ENCODE measurements at places on chromosomes 3 and 15.
A peak's percentile ranks its signal among the peaks of the same experiment; 100 is the strongest.

DNA sequence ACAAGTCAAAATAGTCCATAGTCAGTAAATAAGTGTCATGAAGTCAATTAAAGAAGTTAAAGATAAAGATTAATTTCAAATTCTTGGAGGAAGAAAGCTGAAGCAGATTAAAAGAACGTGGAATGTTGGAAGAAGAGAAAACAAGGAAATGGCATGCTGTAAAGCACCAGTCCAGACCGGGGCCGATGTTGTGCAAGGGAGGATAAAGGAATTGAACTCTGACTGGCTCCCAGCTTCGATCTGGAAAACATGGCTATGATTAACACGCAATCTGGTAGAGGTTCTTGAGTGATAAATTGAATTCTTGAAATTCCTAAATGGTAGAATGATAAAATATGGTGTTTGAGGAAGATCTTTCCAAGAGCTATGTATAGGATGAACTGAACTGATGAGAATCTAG is 194.4 kb downstream of the MEIS2 start:
- no peak for DNase-seq

DNA sequence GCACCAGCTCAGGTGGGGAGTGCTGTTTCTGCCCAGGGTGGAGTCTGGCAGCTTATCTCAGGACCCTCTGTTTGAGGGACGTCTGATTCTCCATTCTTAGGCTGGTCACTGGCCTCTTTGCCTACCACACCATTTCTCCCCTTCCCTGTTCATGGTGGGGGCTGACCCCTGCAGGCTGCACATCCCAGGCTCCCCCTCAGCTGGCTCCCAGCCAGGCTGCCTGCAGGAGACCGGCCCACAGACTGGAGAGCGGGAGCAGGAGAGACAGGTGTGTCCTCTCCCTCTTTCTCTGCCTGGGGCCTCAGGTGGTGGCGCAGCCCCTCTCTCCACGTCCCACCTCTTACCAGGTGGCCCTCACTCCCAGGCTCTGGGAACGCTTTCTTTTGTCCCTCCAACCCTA is 60.8 kb downstream of the RAB11A start:
- no peak for DNase-seq

DNA sequence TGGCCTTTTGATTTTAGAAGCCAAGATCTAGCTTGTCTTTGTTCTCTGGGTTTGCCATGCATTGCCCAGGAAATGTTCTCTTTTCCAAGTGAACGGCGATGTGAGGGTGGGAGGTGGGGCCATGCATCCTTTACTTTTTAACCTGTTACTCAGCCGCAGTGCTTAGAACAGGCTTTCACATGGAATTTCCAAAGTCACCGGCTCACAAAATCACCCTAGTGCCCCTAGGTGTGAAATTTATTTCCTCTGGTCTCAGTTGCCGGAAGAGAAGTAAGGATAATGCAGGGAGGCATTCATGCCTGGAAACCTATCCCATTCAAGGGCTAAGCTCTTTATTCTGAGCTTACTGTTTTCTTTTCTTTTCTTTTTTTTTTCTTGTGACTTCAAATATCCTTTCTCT is 93.2 kb downstream of the CACNA2D3 start:
- DNase-seq = no peak

DNA sequence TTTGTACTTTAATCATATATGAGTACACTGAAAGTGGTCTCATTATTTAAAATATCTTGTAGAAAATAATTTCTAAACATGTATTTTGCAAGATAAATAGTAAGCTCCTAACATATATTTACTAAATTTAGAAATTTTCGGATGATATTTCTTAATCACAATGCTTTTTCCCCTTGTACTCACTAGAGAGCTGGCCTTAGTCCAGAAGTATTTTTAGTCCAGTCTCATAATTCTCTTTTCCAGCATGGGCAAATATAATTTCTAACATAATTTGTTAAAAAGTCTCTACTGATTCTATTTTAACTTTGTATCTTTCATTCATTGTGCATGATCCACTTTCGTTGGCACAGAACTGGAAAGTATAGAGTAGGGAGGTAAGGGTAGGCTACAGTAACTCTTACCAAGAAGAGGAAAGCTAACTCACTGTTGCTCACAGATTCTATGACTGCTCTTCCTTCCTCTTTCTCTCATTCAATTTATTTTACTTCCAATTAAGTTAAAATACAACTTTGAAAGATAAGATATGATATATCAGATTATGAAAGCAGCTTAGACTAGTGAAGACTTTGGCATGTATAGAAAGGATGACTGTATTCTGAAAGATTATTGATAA is 39.3 kb downstream of the FGF7 start:
- no peak for DNase-seq

GRCh38 chr3:190562866-190563510 is 49.1 kb downstream of the IL1RAP start:
- no peak for DNase-seq

- no peak for DNase-seq
Measured at GRCh38 chr3:151976211-151977050, 103.0 kb downstream of the SUCNR1 start.

- no peak for DNase-seq
Measured at GRCh38 chr15:62112616-62113593, 46.1 kb downstream of the C2CD4A start.

- DNase-seq = no peak
Measured at GRCh38 chr3:76038949-76039348, 253.6 kb upstream of the ZNF717 start.

DNA sequence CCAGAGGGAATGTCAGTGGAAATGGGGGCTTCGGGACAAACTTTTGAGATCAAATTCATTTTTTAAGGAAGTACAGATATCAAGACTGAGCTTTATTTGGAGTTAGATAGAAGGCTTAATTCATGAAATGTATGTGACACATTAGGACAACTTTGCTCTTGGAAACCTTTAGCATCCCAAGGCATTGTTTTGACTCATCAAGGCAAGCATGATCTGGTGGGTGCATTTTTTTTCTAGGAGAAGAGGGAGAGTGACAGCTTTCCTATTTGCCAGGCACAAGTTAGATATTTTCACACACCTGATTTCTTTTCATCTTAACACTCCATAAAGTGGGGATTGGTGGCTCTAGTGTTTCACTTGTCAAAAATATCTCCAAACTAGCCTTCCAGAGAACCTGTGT is 61.5 kb upstream of the RPL35A start:
- DNase-seq = no peak

GRCh38 chr3:118412503-118412902 is 622.1 kb downstream of the IGSF11 start:
- no peak for DNase-seq

DNA sequence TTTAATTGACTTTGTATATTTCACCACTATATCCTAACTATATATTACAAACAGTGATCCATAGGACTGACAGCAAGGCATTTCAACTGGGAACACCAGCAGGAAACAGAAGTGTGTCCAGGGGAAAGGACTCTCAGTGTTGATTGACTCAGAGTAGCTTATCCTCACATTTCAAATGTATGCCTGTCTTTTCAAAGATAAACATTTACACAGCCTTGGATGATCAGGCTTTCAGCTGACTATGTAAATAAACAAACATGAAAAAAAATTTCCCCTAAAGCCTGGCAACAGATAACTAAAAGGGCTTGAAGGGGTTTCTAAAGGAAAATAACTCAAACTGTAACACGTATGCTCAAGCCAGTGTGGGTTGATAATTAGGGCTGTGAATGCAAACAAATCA is 321.8 kb downstream of the TBC1D5 start:
- DNase-seq = no peak

DNA sequence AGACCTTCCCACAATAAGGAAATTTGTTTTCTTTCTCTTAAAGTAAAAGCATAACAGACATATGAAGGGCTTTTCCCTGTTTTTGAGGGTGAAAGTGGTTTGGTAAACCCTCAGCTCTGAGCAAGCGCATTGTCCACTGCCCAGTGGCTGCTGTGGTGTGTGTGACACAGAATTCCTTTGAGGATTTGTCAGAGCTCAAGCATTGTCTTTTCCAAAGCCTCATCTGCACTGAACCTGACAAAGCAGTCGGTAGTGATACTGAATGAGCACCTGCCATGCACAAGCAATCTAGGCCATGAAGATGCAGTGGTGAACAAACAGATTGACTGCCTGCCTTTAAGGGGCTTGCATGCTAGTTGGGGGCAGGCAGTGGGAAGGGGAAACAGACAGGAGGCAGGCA is 128.3 kb downstream of the PLCL2 start:
- DNase-seq = no peak

DNA sequence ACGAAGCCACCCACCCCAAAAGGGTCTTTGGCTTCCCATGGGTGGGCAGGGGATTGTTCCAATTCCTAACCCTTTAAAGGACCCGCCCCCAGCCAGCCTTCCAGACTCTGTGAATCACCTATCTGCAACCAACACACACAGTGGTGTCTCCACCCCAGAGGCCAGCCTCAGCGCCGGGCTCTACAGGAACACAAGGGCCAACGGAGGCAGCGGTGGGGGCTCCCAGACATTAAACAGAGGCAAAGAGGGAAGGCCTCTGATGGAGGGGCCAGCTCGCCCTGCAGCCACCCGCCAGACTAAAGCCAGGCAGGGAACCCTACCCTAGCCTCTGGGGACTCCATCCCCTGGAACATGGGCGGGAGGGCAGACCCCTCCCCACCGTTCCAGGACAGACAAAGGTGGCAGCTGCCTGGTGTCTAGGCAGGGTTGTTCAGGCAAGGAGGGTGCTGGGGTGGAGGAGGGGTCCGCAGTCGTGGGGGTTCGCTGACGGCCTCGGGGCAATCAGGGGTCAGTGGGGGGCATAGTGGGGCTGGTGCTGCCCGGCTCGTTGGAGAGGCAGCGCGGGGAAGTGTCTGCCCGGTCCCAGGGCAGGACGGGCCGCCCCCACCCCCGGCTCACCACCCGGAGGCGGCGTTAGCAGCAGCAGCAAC is 448 bp downstream of the SHISA5 start:
- no peak for DNase-seq

DNA sequence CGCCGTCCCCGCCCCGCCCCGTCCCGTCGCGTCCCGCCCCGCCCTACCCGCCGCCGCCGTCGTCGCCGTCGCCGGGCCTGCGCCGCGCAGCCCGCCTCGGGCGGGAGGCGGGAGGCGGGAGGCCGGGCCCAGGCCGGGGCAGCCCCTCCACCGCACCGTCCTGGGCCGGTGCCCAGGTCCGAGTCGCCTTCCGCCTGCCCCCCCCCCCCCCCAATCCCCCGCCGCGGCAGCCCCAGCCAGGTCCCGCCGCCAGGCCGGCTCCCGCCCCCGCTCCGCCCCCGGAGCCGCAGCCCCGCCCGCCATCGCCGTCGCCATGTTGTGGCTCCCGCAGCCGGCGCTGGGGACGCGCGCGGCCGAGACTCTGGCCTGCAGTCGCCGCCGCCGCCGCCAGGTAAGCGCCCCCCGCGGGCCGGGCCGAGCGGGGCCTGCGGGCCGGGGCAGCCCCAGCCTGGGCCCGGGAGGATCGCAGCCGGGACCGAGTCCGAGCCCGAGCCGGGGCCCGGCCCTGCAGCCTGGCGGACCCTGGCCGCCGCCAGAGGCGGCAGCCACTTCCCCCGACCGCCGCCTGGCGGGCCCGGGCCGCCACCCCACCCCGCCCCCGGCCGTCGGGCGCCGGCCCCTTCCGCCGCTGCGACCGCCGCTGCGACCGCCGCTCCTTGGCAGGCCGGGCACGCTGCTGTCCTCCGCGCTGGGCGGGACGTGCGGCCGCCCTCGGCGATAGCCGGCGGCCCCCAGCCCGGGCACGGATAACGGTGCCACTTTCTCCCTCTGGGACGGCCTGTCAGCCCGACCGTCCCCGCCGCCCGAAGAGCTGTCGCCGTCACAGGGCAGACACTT is at the start of gene ZNF592:
Gene ZNF592 (plus strand): TSS at position 319 of the 837 bp plus-strand sequence. CDS start 34,084 bp downstream, outside the sequence.
- peak; percentile 73 for DNase-seq

GRCh38 chr3:8868996-8869395 is 94.3 kb downstream of the RAD18 start:
- no peak for DNase-seq

DNA sequence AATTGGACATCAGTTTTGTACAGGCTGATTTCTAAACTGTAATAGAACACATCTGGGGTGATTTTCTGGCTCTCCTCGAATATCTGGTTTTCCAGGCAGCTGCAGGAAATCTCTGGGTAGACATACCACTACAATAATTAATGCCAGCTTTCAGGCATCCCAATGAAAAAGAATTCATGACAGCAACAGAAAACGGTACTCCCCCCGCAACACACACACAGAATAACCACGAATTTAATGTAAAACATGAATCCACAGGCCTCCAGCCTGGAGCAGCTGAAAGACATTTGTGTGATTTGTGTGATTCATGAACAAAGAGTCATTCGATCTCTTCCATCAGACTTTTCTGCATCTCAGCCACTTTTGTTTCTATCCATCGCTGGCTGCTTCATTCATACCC is 262.2 kb downstream of the MAGI1 start:
- DNase-seq = no peak

DNA sequence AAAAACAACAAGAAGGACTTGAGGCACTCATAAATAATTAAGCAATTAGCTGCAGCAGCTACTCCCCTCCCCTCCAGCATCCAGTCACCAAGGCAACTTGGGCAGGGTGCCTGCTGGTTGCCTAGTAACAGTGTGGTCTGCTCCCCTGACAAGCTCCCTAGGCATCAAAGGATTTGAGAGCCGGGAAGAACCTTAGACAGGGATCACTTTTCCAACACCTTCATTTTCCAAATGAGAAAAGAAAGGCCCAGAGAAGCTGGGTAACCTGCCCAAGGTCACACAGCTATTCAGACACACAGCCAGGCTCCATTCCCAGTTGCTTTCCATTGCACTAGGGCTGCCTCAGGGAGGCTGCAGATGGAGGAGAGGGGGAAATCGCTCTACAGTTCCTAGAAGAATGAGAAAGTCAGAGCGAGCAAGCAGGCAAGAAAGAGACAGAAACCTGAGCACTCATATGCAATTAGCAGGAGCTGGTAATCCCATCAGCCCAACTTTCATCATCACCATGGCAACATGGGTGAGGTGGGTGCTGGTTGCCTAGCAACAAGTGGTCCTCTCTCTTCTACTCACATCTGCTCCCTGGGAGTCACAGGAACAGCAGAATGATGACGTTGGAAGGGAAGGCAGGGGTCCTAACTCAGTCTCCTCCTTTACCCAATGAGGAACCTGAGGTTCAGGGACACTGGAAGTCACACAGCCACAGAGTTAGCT is 3.6 kb upstream of the EIF4E3 start:
- DNase-seq = no peak

- DNase-seq = no peak
Measured at GRCh38 chr15:25543196-25543595, 104.4 kb upstream of the UBE3A start.

DNA sequence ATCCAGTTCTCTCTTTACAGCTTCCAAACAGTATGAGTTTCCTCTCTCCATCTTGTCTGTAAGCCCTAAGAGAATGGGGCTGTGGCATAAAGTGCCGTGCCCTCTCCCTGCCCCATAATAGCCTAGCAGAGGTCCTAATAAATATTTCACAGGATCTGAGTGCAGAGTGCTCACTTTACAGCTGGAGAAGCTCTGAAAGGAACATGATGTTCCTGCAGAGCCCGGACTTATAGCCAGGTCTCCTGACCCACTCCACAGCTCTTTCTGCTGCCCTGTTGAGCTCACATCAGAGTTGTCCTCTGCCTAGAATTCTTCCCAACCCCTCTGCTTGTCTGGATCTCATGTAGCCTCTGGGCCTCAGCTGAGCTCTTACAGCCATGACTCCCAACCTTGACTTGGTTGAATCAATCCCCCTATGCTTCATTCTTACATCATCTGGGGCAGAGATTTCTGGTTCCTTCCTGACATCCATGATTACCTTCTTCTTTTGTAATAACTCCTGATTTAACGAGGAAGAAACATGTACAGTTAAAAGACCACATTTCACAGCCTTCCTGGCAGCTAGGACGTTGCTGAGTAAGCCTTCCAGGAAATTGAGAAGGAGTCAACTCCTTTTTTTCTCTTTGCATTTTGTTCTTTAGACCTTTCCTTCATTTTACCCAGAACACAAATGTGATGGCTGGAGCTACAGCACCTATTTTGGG is 135.3 kb downstream of the RPLP1 start:
- no peak for DNase-seq

All from T-helper 1 cell (primary cell).